ENCODE measurements at places on chromosomes 7 and 10.

DNA sequence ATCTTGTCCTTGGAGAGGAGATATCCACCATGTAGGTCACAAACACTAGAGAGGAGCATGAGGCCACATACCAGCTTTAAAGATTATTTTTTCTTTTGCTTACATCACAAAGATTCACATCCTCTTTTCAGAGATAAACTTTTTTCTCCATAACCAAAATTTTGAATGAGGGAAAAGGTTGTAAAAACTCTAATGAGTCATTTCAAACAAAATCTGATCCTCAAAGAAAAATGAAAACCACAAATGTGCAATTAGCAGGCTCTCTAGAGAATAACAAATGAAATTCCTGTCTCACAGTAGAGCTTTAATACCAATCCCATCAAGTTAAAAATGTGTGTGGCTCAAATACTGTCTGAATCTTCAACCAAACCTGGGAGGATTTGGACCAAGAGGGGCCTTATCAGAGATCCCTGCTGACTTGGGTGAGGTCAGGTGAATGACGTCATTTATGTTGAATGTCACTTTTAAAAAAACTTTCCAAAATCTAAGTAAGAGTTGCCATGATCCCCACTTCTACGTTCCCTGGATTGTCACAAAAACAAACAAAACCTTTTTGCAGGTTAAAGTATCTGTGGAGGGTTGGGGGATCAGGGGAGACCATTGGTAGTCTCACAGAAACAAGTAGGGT lies 261.5 kb upstream of the NPSR1 start:
- DNase-seq = no peak

- no peak for DNase-seq
These were observed 33.5 kb downstream of the MYPN start for GRCh38 chr10:68142761-68143160.

- no peak for DNase-seq
These were observed 2.0 kb upstream of the TNRC18 start for GRCh38 chr7:5425507-5426225.

DNA sequence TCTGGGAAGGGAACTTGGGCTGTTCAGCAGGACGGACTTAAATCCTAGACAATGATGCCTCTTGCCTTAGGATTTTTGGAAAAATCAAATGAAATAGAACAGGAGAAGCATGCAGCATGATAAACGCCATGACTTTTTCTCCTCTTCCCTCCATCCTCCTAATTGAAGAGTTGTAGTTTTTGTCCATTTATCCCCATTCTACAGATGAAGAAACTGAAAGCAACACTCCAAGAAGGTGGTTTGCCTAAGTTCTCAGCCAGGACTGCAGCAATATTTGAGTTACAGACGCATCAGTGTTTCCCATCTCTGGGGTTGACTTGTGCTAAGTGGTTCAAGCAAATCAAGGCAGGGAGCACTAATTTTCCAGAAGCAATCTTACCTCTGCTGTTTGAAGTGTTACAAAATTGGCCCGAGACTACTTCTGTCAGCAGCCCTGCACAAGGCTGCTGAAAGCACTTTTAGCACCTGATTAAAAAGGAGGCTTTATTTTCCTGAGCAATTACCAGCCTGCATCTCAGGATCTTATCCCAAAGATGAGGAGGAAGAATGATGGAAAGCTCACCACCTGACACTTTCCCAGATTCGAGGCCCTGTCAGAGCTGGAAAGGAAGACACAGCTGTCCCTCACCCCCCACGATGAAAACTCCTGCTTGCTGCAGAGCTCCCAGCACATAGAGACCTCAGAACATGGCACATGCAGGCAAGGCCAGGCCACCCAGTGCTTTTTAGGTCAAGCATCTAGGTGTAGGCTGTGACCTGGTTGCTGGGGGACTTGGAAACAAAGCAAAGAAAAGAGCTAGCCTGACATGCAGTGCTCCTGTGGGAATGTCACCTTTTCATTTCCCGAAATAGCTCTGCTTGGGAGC lies 19.7 kb upstream of the C10orf71 start:
- DNase-seq = no peak

DNA sequence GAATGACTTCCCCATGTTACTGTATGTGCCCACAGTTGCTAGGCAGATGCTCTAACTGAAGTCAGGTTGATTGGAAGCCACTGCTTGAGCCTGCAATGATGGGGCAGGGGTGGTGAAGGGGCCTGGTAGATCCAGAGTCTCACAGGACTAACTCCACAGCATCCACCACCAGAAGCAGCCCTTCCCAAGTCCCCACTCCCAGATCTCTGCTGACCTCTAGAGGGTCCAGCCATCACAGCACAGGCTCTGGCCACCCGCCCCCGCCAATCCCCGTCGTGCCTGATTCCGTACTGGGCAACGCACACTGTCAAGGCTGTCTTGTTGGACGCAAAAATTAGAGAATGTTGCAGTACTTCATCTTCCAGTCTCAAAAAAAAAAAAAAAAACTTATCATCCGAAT lies 136.8 kb upstream of the PDE1C start:
- DNase-seq = no peak

- DNase-seq = no peak
These were observed 6.4 kb downstream of the KCNMA1 start for GRCh38 chr10:77631241-77631640.

DNA sequence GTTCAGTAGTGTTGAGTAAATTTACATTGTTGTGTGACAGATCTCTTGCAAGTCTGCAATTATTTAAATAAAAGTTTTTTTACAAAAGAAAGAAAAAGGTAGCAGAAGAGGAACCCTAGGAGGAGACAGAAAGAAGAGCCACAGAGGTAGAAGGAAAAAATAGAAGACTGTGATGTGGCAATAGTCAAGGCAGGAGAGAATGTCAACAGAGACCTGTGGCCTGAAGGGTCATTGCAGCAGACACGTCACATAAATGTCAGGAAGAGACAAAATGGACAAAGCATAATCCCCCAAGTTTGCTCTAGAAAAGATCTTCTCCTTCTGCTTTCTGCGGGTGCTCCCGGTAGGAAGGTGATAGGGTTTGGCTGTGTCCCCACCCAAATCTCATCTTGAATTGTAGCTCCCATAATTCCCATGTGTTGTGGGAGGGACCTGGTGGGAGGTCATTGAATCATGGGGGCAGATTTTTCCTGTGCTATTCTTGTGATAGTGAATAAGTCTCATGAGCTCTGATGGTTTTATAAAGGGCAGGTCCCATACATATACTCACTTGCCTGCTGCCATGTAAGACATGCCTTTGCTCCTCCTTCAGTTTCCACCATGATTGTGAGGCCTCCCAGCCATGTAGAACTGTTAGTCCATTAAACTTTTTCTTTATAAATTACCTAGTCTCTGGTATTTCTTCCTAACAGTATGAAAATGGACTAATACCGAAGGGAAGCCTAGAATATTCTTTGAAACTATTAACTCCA lies 41.1 kb upstream of the KDM7A start:
- no peak for DNase-seq

DNA sequence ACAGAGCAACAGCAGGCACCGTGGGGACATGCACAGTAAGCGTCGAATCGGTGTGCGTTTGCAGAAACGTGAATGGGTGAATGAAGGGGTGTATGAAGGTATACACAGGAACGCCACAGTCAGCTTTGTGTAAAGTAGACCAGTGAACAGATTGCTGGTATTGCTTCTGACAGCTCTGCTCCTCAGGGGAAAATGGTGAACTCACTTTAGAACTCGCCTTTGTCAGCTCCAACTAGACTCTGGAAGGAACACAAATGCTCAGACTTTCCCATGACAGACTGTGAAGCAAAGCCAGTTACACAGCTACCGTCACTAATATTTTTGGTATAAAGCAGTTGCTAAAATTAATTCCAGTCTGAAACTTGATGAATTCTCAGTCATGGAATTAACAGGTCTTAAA lies 78.9 kb downstream of the CUX1 start:
- no peak for DNase-seq

DNA sequence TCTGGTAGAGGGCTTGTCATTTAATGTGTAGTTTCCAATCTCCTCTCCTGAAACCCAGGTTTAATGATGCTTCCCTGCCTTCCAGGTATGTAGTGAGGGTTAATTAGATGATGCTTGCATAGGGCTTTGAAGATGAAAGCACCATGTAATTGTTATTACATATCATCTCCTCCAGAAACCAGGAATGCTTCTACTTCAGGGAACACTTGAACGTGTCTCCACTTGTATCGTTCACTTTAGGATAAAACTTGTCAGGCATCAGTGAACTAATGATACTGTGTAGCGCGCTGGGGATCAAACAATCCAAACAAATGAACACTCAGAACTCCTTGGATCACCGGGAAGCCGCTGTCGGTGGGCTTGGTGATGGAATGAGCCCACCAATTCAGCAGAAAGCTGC lies 260.9 kb upstream of the FZD8 start:
- DNase-seq = no peak

- no peak for DNase-seq
These were observed 1.4 kb downstream of the LARP4B start for GRCh38 chr10:929960-930624.

GRCh38 chr10:97174941-97175340 lies 10.8 kb downstream of the SLIT1 start:
- DNase-seq = no peak

DNA sequence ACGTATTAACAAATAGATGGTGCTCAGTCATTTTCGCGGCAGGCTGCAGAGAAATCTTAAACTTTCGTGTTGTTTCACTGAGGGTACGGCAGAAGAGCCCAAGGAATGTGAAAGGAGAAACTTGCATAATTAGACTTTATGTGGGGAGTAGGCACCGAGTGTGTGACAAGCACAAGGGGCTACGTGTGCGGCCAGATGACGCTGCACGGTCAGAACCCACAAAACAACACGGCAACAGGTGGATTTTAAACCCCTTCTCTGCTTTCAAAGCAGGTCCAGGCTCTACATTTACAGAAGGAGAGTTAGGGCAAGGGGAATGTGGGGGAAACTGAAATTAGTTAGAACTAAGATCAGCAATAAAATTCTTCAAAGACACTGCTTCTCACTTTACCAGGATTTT lies 392 bp upstream of the UCN3 start:
- no peak for DNase-seq

DNA sequence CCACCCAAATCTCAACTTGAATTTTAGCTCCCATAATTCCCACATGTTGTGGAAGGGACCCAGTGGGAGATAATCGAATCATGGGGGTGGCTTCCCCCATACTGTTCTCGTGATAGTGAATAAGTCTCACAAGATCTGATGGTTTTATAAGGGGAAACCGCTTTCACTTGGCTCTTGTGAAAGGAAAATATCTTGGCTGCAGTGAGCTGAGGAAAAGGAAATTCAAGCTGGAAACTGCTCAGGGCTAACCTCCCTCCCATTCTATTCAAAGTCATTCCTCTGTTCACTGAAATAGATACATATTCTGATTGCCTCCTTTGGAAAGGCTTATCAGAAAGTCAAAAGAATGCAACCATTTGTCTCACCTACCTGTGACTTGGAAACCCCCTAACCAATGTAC lies 15.8 kb downstream of the CYCS start:
- no peak for DNase-seq

GRCh38 chr7:91847231-91847630 lies 33.3 kb downstream of the MTERF1 start:
- no peak for DNase-seq

DNA sequence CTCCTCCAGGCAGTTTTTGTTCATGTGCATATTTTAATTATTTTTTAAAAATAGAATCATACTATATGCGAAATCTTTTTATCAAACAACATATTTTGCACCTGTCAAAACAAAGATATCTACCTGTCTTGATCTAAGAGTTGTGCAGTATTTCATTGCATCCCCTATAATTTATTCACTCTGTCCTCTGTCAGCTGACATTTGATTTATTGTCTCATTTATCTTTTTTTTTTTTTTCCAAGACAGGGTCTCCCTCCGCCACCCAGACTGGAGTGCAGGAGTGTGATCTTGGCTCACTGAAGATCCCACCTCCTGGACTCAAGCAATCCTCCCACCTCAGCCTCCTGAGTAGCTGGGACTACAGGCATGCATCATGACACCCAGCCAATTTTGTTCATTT lies 49.0 kb downstream of the PRLHR start:
- DNase-seq = no peak

DNA sequence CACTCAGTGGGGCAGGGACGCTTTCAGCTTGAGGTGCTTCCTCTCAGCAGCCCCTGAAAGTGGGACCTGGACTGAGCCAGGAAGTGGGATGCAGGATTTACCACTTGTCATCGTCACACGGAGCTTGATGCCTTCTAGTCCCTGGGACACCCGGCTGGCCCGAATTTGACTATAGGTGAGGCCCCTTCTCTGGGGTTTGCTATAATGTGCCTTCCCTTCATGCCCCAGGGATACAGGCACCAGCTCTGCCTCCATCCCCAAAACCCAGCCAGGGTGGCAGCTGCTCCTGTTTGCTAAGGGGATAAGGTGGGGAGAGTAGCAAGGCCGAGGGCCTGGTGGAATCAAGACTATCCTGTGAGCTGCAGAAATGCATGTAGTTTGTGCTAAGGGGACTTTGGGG lies 235.0 kb downstream of the GLRX3 start:
- no peak for DNase-seq

GRCh38 chr10:78339251-78339650 lies 305.6 kb downstream of the RPS24 start:
- DNase-seq = no peak

GRCh38 chr10:46096909-46097575 lies 51.0 kb upstream of the MSMB start:
- DNase-seq = no peak
